ENCODE measurements at places on chromosomes 7 and 10. TPM values are rescaled to one million over a fixed set of nuclear protein-coding genes. Genes with fewer than 3 reads are reported as not detected.

Gene GRID2IP
- not detected for total RNA-seq

Gene AMZ1
- not detected for total RNA-seq

Gene C10orf67
- not detected for total RNA-seq

Gene PALS2
- 8.8 TPM for total RNA-seq

Gene SFRP4
- total RNA-seq: 5.2 TPM

Gene GIMAP2
- 5.2 TPM for total RNA-seq

Gene ACHE
- 0.16 TPM for total RNA-seq

Gene NEUROD6
- total RNA-seq: not detected

Gene BTBD16
- total RNA-seq: not detected

Gene KCND2
- total RNA-seq: 0.18 TPM

Gene SAMD9L
- total RNA-seq: 7.6 TPM

Gene CLDN3
- not detected for total RNA-seq

Gene ADRB1
- total RNA-seq: not detected

Gene KCNK18
- total RNA-seq: not detected

Gene JAKMIP3
- 0.16 TPM for total RNA-seq
